ENCODE measurements at places on chromosomes 16 and 17. TPM values are rescaled to one million over a fixed set of nuclear protein-coding genes. Genes with fewer than 3 reads are reported as not detected.

PLCG2 gene
- polyA plus RNA-seq = 33.5 TPM

GRCh38 chr17:6142701-6143100, 72.5 kb downstream of the WSCD1 start:
- no peak for DNase-seq

DNA sequence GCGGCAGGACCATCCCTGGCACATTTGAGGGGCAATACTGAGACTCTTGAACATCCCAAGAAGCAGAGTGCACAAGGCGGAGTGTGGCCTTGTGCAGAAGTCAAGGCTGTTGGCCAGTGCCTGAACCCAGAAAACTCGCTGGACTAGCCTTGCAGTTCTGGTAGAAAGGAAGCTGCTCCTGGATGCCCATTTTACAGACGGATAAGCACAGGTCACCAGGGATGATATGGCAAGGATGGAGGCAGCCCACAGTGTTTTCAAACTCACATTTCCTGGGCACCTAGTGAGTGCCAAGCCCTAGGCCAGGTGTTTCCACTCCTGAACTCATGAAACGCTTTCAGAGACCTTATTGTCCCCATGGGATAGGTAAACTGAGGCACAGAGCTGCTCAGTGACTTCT, 1.7 kb upstream of the MAP2K3 start:
- no peak for DNase-seq

DNA sequence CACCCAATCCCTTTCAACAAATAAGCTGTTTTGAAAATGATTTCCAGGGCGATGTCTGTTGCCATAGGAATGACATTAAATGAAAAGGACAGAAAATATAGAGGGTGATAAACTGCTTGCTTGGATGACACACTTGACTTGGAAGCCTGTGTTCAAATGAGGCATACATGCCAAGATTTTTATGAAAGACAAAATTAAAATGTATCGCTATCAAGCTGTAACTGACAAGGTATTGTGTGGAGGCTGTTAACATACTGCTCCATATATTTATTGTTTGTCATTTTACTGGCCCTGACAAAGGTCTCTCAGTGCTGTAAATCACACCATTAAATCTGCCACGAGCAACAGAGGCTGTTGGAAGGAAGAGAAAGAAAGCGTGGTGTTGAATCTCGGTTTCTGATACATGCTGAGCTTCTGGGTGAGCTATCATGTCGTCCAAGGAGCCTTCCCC, 456.2 kb upstream of the SALL1 start:
- peak; percentile 59 for DNase-seq

Measured in renal cortex interstitium (tissue), 15 donors.